ENCODE measurements at places on chromosomes 4 and X.

DNA sequence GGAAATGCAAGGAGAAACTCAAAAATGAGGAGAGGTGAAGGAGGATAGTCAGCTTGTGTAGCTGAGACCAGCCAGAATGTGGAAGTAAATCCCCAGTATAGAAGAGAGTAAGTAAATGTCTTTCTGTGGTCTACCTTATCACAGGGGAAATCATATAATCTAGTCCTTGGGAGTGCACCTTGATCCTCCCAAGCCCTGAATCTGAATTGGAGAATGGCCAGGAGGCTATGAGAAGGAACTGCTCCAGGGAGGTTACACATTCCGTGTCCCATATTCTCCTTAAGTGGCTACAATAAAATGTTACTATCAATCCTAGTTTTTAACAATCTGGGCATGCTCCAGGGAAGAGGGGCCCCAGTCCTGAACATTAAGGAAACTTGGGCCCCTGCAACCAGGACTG is 10.8 kb downstream of the AGTR2 start:
- no peak for DNase-seq

GRCh38 chr4:180953572-180953971 is 1289.6 kb upstream of the TENM3 start:
- DNase-seq, result no peak

DNA sequence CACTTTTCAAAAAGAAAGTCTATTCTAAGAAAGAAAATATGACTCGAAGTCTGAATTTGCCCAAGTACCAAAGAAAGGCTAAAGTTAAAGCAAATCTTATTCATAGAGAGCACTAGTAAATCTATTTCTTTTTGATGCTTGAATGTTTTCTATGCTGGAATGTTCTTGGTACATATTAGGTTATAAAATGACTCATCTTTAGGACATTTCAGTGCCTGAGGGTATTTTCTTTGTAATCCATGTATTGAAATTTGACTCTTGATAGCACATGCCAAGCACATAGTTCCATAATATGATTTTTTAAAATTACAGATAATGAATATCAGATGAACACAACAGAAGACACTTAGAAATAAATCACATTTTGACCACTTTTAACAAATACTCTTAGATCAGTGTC is 232.8 kb downstream of the TRIML1 start:
- no peak for DNase-seq

DNA sequence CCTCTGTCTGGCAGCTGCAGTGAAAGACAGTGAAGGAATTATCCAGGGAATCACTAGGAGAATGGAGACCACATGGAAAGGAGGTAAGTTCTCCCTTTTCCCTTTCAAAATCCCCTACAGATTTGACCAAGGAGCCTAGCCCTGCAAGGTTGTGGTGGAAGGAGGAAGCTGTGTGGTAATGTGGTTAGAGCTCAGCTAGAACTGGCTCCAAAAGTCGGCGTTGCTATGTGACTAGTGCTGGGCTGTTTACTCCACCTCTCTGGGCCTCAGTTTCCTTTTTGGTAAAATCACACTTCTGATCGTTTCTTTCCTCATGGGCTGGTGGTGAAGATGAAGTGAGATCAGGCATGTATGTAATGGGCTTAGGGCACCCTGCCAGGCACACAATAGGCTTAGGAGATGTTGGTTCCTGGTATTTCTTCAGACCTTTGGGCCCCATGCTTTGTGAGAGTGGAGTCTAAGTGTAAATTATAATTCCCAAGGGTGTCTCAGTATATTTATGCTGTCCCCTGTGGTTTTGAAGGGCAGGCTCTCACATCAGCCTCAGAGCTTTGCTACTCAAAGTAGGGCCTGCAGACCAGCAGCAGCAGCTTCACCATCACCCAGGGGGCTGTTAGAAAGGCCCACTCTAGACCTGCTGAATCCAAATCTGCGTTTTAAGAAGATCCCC is 183.7 kb upstream of the BCOR start:
- no peak for DNase-seq

- no peak for DNase-seq
Measured at GRCh38 chrX:141732031-141732430, 33.5 kb upstream of the SPANXD start.

GRCh38 chrX:149296092-149296491 is 209.0 kb downstream of the IDS start:
- DNase-seq, result no peak

- no peak for DNase-seq
Measured at GRCh38 chr4:180571516-180572055, 1671.6 kb upstream of the TENM3 start.

DNA sequence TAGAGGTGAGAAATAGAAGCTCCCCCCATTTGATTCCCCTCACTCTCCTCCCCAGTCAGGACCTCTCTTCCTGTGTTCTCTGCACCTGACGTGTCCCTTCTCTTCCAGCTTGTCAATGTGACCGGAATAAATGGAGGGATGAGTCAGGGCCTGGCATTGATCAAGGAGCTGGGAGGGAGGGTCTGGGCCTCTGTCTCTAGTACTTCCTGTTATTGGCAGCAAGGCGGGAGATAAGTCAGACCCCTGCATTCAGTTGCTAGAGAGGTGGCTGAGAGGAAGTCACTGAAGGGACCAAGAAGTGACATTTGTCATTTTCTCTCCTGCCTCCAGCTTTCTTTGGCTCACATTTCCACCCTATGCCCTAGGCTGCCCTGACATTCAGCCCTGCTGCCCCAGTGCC is 35.1 kb upstream of the ZNF41 start:
- no peak for DNase-seq

- no peak for DNase-seq
Measured at GRCh38 chr4:68416591-68416990, 30.7 kb upstream of the TMPRSS11E start.

DNA sequence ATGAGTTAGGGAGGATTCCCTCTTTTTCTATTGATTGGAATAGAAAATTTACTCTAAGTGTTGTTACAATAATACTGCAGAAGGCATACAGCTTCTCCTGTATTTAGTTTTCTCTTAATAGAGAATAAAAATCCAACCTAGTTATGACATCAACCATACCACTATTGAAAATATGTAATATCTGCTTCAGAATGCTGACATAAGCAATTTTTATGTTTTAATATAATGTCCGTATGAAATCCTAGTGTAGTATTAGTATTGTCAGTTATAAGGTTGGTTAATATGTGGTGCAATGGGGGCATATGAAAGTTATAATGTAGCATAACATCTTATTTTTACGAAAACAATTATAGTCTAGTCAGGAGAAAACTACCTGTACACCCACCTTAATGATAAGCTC is 68.2 kb downstream of the HEPH start:
- no peak for DNase-seq

- no peak for DNase-seq
Measured at GRCh38 chr4:184853436-184853835, 27.7 kb upstream of the ACSL1 start.

- DNase-seq, result no peak
Measured at GRCh38 chr4:85812776-85813175, 337.8 kb downstream of the ARHGAP24 start.

GRCh38 chr4:120139392-120139791 is 72.7 kb upstream of the MAD2L1 start:
- no peak for DNase-seq

DNA sequence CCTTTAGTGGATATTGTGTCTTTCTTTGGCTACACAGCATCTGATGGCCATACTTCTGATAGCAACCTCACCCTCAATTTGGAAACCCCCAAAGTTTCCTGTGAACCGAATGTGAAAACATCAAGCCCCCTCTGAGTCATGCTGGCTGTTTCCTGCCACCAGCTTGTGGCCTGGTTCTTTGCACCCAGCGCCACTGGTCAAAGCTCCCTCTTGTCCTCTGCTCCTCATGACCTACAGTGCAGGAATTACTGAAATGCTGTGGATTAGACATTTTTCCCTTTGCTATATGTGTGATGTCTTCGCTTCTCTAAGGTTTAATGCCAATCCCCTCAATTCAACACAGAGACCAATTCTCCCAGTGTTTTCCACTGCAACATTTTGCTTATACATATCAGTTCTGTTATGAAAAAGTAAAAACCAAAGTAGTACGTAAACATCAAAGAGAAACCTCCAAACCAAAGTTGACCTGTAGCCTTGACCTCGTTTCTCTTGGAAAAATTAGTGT is 224.0 kb upstream of the TENM3 start:
- DNase-seq, result no peak

DNA sequence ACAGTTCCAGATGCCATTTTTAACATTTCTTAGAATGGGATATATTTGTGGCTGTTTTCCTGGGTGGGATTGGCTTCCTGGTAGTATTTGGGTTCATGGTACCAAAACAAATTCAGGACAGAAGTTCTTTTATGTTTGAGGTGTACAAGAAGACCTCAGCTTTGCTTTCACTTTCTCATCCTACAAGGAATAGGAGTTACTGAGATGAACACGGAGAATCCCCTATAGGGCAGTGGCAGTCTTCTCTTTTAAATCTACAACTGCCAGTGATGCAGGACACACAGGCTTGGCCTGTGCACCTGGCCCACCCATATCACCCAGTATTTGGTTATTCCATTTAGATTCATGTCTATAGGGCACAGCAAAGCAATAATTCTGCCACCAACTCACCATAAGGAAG is 35.2 kb downstream of the SLC10A7 start:
- no peak for DNase-seq

- DNase-seq, result no peak
Measured at GRCh38 chr4:109185548-109185947, 116.9 kb downstream of the COL25A1 start.

GRCh38 chr4:47703008-47703407 is 134.9 kb downstream of the CORIN start:
- no peak for DNase-seq

DNA sequence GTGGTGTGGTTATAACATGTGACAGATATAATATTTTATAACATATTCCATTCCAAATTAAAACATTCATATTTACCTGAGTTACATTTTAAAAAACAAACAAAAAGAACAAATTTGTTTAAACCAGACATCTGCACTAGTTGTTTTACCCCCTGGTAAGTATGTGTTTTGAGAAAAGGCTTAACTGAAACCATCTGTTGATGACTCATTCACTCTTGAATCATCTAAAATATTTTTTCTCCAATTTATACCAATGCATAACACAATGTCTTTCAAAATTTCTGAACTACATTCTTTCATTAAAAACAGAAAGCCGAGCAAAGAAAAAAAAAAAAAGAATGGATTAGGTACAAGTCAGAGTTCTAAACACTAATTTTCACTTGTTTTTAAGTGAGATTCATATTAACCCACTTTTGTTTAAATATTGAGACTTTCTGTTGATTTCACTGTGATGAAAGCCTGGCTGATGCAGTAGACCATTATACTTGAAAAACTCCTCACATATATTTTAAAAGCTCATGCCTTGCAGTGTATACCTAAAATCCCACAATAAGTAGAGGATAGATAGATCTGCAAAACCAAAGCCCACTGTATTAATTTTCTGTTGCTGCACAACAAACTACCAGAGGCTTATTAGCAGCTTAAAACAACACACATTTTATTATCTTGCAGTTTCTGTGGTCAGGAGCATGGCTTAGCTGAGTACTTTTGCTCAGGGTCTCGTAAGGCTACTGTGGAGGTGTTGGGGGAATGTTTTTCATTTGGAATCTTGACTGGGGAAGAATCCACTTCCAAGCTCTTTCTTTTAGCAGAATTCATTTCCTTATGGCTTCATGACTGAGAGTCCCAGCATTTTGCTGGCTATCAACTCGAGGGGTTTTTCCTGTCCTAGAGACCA is 221.5 kb downstream of the PCDH18 start:
- DNase-seq, result no peak

DNA sequence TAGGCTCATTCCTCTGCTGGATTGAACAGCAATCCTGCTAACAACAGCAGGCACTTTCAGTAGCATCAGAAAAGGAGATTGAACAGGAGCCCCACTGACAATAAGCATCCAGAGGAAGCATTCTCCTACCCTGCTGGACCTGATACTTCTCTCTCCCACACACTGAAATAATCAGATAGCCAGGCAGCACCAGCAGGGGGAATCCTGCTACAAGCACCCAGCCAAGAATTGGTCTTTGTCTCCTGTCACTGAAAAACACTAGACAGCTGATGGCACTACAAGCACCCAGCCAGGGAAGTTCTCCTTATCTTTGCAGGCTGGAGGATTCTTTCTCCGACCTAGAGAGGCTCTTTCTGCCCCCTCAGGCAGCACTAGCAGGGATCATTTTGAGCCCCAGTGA is 444.3 kb upstream of the GRIA3 start:
- no peak for DNase-seq

DNA sequence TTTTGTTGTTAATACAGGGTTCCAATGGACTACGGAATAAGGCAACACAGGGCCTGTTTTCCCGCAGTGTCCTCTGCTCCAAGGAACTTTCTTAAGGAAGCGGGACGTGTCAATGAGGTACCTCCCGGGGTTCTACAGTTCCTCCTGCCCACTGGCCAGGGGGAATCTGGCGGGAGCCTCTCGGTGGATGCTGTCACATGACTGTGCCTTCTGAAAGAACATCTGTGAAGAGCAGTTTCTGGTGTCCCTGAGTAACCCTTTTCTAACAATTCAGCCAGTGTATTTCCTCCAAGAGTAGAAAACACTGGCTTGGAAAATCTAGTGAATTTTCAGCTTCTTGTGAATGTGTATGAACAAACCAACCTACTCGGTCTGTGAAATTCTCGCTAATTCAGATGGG is 32.7 kb downstream of the MFAP3L start:
- DNase-seq, result no peak

GRCh38 chr4:128228845-128229795 is 58.5 kb downstream of the PGRMC2 start:
- DNase-seq, result no peak

DNA sequence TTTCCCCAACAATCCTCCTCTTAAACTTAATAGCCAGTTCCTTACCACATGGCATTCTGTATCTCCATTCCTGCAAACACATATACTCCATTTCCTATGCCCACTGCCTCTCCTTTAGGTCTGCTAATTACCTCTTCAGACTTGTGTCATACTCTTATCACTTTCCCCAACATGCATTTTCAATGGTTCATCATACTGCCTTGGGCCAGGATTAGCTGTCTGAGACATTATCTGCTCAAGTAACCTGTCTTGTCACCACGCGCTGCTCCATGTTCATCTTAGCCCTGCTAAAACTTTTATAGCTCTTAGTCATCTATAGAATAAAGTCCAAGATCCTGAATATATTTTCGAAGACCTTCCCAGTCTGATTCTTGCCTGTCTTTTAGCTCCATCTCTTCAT is 224.1 kb upstream of the GK2 start:
- no peak for DNase-seq

DNA sequence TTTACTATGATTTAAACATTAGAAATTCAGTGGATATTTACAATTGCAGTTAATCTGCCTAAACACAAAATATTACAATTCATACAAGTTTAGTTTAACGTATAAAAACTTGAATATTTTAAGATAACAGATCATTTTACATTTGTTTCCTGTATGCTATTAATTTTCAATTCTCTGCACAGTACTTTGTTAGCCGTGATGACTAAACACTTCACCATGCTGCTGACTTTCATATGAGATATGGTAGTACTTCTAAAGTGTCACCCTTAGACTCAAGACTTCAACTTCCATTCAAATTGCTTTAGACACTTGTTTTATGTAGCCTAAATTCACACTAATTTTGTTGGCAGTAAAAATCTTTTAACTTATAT is 1646.4 kb upstream of the ADGRL3 start:
- DNase-seq, result peak; percentile 57

GRCh38 chr4:54941994-54942552 is 183.3 kb downstream of the KDR start:
- no peak for DNase-seq

Data from SW 1271 (cell line).